ENCODE measurements at places on chromosomes 16 and 17.

- no peak for DNase-seq
Observed at GRCh38 chr16:54280751-54281150, 5.8 kb downstream of the IRX3 start.

- no peak for DNase-seq
Observed at GRCh38 chr16:15954814-15955151, 5.4 kb downstream of the ABCC1 start.

DNA sequence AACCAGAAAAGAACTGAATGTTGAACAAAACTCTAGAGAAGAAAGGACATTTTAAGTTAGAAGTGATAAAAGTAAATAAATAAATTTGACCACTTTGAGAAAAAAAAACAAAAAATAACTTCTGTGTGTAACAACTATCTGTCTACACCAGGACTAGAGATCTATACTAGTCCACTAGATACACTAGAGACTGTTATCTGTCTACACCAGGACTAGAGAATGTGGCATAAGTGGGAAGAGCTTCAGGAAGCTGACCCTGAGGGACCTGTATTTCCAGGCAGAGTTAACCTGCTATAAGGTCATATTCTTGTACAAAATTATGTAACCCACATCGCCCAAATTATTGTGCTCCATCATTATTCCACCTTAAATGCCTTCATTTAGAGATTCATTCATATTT, 160.8 kb downstream of the SKAP1 start:
- DNase-seq: no peak

- no peak for DNase-seq
Observed at GRCh38 chr17:35736236-35736635, 4.8 kb downstream of the RASL10B start.

GRCh38 chr17:8753976-8754440, 4.3 kb downstream of the SPDYE4 start:
- DNase-seq: no peak

- no peak for DNase-seq
Observed at GRCh38 chr16:65123396-65124211, 1.7 kb upstream of the CDH11 start.

DNA sequence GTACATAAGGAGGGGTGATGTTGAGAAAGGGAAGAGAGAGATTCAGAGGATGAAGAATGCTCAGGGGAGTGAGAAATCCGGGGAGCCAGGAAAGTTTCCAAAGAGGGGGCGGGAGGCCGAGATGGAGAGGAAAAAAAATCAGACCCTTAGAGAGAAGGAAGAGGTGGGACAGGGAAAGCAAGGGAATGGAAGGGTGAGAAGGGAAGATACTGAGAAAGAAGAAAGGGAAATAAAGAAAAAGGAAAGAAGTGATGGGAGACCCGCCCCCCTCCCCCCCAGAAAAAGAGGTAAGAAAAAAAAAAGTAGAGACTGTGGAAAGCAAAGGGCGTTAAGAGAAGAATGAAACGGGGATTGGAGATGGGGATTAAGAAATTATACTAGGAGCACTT, 507 bp downstream of the DYNLRB2 start:
- no peak for DNase-seq

GRCh38 chr17:61326330-61326729, 73.3 kb upstream of the TBX2 start:
- no peak for DNase-seq

DNA sequence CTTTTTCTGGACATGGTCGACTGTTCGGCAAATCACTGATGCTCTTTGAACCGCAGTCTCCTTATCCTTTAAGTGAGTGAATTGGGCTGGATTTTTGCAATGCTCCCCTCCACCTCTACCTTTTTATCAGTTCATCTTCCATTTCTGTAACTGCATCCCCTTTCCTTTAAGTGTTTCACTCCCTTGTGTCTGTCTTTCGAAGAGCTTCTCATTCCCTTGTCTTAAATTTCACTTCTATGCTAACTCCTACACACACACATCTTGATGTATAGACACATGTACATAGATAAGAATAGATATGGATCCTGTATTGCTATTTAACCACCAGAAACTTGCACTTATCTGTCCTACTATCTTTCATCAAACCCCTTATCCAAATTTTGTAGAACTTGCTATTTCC, 250.7 kb downstream of the PHKB start:
- DNase-seq: no peak

GRCh38 chr16:56048425-56049105, 142.7 kb upstream of the GNAO1 start:
- no peak for DNase-seq

DNA sequence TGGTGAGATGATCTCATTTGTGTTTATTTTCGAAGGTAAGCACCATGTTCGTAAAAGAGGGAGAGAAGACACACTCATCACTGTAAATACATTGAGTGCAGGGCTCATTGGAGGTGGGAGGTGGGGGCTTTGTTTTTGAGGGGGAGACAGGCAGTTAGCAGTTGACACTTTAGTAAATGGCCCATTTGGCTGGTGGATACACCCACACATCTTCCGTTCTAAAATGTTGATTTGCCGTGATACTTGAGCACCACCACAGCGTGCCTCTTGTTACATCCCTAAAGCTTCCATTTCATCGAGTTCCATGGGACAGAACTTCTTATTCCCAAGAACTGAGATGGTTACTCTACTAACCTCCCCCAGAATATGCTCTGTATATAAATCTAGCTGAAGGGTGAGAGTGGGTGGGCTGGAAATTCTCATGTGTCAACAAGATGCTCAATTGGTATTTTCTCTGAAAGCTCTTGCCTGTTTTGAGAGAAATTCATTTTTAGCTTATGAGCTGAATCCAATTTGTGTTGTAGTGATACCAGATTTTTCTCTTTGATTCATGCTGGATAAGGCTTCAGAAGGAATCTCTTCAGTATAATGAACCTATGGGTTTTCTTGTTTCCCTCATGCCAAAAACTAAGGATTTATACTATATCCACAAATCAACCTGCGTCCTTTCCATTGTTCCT, 314.3 kb downstream of the RBFOX1 start:
- DNase-seq: no peak

DNA sequence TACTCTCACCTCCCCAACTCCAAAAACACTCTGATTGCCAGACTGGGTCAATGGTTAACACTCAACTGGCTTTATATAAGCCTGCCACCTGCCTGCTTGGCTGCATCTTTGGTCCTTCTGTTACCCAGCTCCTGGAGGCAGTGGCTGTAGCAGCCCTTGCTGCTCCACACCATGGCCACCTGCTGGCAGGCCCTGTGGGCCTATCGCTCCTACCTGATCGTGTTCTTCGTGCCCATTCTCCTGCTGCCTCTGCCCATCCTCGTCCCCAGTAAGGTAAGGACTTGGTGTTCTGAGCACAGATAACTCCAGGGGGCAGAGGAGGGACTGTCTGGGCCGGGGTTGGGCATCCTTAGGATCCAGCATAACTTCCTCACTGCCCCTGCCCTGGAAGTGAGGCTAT, at the start of gene SLC13A2:
SLC13A2 (plus strand) TSS at position 103 of the 400 bp plus-strand sequence; CDS start at position 172, 69 bp downstream.
- DNase-seq: no peak

DNA sequence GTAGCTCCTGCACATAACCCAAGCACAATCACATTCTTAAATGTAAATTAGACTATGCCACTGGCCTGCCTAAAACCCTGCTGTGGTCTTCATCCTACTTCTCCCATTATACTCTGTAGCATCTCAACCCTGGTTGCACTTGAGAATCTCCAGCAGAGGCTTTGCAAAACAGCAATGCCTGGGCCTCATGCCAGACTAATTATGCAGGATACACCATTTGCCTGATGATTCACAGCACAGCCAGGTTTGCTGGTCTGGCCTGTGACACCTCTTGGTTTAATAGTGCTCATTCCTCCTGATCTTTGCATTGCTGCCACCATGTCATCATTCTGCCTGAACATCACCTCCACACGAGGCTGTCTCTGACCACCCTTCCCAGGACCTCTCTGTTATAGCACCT, 491.9 kb upstream of the TOM1L1 start:
- no peak for DNase-seq

GRCh38 chr16:13148836-13149235, 247.4 kb downstream of the SHISA9 start:
- no peak for DNase-seq

GRCh38 chr17:61393904-61394629, 5.6 kb upstream of the TBX2 start:
- no peak for DNase-seq

DNA sequence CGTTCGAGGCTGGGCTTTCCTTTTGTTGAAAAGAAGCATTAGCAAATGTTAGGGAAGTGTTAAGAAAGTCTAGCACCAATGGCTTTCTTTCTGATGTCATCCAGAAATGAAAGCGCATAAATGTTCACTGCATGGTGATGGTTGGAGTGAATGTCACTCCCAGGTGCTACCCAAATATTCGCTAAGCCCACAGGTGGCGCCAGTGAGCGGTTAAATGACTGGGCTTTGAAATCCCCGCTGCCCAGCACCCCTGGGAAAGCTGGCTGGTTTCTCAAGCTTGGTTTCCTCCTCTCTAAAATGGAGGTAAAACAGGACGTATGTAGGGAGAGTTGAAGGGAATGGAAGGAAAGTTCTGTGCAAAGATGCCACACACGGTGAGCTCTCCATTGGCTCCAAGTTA, 104.4 kb downstream of the IRX5 start:
- DNase-seq: no peak

- DNase-seq: no peak
Observed at GRCh38 chr17:19244357-19244756, 7.2 kb downstream of the EPN2 start.

GRCh38 chr16:74991593-74992403, 6.9 kb upstream of the WDR59 start:
- no peak for DNase-seq

DNA sequence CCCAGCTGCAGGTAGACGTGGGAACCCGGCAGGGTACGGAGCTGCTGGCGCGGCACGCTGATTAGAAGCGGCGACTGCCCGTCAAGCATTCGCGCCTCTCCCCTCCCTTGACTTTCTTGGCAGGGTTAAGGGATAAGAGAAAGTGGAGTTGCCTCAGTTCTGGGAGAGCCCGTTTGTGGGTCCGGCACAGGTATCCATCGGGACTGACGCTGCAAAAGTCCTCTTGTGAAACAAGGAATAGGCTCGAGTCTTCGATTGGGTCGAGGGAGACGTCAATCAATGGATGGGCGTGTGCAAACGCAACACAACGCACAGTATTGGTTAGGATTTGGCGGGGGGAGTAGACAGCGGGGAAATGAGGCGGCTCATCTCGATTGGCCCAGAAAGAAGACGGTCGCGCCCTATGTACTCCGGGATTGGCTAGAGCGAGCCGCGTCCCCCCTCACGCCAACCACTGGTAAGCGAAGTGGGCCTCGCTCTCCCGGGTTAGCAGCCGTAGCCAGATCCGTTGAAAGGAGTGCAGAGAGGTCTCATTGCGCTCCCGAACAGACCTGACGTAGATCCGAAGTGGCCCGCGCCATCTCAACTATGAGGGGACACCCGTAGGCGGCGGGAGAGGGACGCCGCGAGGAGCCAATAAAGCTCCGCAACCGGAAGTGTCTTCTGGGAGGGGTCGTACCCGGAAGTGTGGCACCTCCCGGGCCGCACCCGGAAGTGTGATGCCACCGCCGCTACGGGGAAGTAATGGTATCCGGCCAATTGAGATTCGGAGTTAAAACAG, at the start of gene MON1B:
MON1B (plus strand) TSS at position 713 of the 781 bp plus-strand sequence. CDS start 296 bp downstream, outside the sequence.
- peak; percentile 94 for DNase-seq

DNA sequence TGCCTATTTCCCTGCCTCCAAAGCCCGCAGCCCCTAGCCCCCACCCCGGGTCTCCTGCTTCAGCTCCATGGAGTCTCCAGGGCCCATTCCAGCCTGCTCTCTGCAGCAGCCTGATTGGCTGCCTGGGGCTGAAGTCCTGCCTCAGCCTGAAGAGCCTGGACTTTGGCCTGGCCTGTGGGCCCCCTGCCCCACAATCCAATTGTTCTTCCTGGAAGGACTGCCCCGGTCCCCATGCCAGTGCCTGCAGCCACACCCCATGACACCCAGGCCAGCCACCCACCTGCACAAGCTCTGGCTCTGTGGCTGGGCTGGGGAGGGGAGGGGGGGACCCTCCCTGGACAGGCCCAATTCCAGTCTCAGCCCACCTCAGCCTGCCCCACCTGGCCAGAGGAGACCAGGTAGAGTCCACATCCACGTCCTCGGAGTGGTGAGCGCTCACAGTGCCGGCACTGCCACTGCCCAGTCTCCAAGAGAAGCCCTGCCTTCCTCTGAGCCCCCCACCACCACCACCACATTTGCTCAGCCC, 12.3 kb downstream of the ENPP7 start:
- DNase-seq: no peak

Measured in AG09309 (cell line).